Regular cardiac myocyte (primary cell): ENCODE measurements at places on chromosomes 1 and 21. TPM values are rescaled to one million over a fixed set of nuclear protein-coding genes. Genes with fewer than 3 reads are reported as not detected.

The UBE2U gene
- not detected in 2 replicates for total RNA-seq

The PLPP3 gene
- 72.3 and 110 TPM in 2 replicates for total RNA-seq

The LRRC8C gene
- 6.2 and 11.1 TPM in 2 replicates for total RNA-seq

The S100A6 gene
- total RNA-seq: 607 and 730 TPM in 2 replicates

The LIPI gene
- total RNA-seq: not detected in 2 replicates

The MAP10 gene
- total RNA-seq: 0.96 and 1.1 TPM in 2 replicates

The EFNA4 gene
- total RNA-seq: 1.9 and 3.7 TPM in 2 replicates
